ENCODE measurements at places on chromosomes 6 and 20.

- no peak for DNase-seq
Observed at GRCh38 chr20:63134201-63134612, 81.7 kb downstream of the YTHDF1 start.

DNA sequence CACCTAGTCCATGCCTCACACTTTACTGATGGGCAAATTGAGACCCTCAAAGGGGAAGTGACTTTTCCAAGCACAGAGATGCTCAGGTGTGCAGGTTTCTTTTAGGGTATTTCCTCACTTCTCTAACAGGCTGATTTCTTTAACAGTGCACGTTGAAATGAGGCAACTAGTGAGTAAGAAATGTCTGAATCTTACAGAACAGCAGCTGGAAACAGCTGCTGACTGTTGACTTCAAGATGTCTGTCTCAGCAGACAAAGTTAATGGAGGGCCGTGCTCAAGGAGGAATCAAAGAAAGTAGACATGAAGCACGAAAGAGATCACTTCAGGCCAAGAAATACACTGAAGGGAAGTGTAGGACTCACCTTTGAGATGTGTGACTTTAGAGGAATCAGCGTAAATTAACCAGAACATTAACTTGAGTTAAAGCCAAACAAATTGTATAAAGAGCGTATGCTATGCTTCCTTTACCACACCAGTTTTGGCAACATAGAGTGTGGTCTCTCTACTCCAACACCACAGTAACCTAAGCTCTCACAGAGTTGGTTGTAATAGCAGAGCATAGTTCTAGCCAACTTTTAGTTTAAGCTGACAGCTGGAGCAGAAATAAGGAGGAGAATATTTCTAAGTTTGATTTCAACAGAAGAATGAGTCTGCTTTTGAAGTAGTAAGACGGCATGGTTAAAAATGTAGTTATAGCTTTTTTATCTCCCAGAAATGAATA lies 60.9 kb downstream of the SAMD3 start:
- DNase-seq, result no peak

DNA sequence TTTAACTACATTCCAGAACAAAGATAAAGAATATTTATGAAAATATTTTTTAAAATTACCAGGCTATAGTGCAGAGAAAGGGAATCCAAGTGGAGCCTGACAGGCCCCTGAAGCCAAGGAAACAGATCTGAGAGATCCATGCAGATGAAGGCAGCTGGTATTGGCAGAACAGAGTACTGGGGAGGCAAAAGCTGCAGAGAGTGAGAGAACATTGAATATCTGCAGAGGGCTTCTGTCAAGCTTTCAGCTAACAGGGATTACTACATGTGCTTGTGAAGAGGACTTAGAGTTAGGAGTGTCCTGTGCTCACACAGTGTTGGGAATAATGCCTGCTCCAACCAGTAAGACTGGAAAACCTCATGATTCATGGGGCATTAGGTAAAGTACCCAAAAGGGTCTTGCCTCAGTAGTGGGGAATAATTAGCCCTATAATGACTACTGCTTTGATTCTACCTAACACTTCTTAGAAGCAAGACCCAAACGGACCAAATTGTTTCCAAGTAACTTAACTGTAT lies 657.2 kb downstream of the DHX35 start:
- DNase-seq, result no peak

- peak; percentile 21 for DNase-seq
Observed at GRCh38 chr20:12207875-12208274, 290.2 kb downstream of the BTBD3 start.

DNA sequence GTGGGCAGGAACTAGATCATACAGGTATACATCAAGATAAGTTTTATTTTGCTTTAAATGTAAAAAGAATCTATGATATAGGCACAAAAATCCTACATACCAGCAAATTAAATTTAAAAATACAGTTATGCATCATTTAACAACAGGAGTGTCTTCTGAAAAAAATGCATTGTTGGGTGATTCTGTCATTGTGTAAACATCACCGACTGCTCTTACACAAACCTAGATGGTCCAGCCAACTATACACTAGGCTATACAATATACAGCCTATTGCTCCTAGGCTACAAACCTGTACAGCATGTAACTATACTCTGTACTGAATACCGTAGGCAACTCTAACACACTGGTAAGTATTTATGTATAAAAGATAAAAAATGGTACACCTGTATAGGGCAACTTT lies 139.4 kb downstream of the RNGTT start:
- no peak for DNase-seq

DNA sequence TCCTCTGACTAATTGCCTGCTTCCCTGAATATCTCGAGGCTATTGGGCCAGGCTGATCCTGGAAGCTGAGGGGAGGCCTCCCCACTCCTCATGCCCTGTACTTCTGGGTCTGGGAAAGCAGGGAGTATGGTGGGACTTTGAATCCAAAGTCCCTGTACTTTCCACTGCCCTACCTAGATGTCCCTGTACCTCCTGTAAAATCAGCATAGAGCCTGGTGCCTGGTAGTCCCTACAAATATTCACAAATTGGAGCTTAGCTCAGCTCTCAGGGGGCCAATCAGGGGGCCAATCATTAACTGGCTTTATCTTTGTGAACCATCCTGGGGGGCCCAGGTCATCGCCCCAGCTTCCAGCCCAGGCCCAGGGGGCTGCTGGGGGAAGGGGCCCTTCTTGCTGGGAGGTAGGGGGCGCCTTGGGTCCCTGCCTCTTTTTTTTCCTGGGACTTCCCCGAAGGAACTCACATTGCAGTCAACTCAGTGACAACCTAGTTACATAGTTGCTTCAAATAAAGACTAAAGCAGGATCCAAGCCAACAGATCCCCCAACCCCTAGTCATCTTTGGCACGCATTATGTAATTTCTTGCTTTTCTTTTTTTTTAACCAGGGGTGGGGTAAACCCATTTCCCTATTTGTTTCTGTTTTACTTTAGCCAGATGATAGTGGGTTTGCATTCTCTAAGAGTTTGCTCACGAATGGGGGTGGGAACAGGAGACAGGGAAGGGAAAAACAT lies 6.9 kb upstream of the VEGFA start:
- no peak for DNase-seq

GRCh38 chr20:33940666-33941065 lies 53.0 kb upstream of the RALY start:
- DNase-seq, result no peak

DNA sequence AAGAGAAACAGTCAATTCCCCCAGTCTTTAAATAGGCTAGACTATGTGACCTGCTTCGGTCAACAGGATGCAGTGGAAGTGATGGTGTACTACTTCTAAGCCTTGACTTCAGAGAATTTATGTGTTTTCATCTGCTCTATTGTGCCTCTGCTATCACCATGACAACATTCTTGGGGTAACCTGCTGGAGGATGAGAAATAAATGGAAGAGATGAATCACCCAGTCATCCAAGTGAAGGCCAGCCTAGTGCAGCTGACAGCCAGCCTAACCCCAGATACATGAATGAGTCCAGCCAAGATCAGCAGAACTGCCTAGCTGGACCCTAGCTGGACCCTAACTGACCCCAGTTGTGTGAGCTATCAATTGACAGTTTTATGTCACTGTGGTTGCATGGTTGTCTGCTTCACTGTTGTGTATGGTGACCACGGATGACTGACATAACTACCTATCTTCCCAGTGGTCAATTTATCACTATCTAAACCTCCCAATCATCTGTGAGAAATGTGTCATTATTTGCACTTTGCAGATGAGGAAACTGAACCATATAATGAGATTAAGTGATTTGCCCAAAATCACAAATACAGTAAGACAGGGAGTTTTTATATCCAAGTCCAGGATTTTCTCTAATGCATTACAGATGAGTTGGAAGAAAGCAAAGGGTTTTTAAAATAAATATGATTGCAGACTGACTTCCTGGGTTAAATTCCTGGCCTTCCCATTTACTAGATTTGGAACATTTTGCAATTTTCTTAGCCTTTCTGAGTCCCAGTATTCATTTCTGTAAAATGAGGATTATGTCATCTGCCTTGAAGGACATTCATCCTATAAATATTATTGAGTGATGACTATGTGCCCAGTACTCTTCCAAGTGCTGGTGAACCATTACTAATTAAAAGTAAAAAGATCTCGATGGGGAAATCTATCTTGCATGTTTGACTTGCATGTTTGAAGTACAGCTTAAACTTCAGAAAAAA lies 136.4 kb upstream of the PLCB4 start:
- no peak for DNase-seq

DNA sequence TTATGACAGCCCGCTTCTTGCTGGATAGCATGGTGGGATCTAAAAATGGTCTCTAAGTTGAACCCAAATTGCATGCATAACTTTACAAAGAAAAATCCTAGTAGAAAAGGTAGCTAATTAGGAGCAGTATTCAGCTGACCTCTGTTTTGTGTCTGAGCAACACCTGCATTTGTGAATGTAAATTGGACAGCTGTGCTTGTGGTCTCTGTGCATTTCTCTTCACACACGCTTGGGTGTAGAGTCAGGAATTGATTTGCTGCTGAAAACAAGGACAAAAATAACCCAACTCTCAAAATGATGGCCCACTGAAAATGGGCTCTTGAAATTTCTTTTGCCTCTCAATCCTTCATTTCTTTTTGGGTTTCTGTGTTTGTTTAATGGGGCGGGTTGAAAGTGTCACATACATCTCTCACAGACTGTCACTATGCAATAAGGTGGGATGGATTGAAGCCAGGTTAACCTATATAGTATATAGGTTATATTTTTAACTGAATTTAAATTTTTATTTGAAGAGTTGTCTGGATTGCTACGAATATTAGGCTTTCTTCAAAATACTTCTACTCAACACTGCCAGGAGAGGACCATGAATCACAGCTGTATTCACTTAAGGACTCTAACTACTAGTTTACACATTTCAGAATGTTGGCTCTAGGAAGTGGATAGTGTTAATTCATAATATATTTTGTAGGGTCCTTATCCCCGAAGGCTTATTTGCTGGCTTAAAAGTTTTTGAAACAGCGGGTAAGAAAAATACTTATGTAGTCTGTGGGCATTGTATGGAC lies 46.5 kb downstream of the SOBP start:
- DNase-seq, result no peak

GRCh38 chr6:12504325-12504966 lies 212.1 kb upstream of the PHACTR1 start:
- no peak for DNase-seq

GRCh38 chr20:6053064-6053775 lies 640 bp downstream of the LRRN4 start:
- no peak for DNase-seq

DNA sequence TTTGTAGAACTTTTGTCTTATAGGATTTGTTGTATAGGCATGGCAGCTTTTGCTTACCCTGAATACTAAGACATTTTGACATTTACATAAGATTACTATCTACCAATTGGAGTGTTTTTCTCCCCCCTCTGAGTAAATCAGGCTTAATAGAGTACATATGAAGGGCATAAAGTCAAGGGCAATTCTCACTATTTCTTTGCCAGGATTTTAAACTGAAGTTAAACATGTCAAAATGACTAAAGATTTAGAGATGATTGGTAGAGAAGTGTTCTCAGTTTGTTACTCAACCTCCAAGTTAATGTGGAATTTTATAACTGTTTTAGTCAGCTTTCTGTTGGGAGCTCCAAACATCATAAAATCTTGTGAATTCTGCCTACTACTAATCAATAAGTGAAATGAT lies 157.8 kb downstream of the CDKAL1 start:
- DNase-seq, result peak; percentile 67

GRCh38 chr6:53795702-53796450 lies 1.1 kb downstream of the LRRC1 start:
- DNase-seq, result peak; percentile 16
